Caki2 (cell line): ENCODE measurements at places on chromosomes 7 and 10. TPM values are rescaled to one million over a fixed set of nuclear protein-coding genes. Genes with fewer than 3 reads are reported as not detected.

Gene PRKRIP1
- 26.1 and 26.2 TPM in 2 replicates for total RNA-seq

Gene HERC4
- total RNA-seq, result 10.4 and 12.7 TPM in 2 replicates

Gene PGAM2
- total RNA-seq, result not detected in 2 replicates

Gene SH2B2
- total RNA-seq, result 7.0 and 16.5 TPM in 2 replicates

Gene ARHGAP22
- 3.5 and 14.8 TPM in 2 replicates for total RNA-seq

Gene RAB11FIP2
- 2.2 and 7.4 TPM in 2 replicates for total RNA-seq

Gene CACNB2
- not detected in 2 replicates for total RNA-seq

Gene SH2D4B
- not detected in 2 replicates for total RNA-seq

Gene MTURN
- total RNA-seq, result 1.6 and 6.1 TPM in 2 replicates

Gene CYP2C18
- not detected in 2 replicates for total RNA-seq

Gene ACSL5
- total RNA-seq, result not detected in 2 replicates

Gene ANKRD30A
- not detected in 2 replicates for total RNA-seq

Gene ITGA8
- total RNA-seq, result not detected in 2 replicates

Gene DNAAF5
- total RNA-seq, result 53.8 and 77.4 TPM in 2 replicates

Gene CNTNAP2
- total RNA-seq, result not detected in 2 replicates

Gene TAX1BP1
- total RNA-seq, result 29.7 and 42.8 TPM in 2 replicates

Gene FAM20C
- 26.8 and 28.8 TPM in 2 replicates for total RNA-seq
